T follicular helper cell (primary cell): ENCODE measurements at places on chromosomes 6 and 20.

GRCh38 chr6:35248300-35248699, 11.2 kb upstream of the ZNF76 start:
- DNase-seq: no peak

- DNase-seq: no peak
Observed at GRCh38 chr6:39182604-39183003, 46.7 kb downstream of the KCNK5 start.

DNA sequence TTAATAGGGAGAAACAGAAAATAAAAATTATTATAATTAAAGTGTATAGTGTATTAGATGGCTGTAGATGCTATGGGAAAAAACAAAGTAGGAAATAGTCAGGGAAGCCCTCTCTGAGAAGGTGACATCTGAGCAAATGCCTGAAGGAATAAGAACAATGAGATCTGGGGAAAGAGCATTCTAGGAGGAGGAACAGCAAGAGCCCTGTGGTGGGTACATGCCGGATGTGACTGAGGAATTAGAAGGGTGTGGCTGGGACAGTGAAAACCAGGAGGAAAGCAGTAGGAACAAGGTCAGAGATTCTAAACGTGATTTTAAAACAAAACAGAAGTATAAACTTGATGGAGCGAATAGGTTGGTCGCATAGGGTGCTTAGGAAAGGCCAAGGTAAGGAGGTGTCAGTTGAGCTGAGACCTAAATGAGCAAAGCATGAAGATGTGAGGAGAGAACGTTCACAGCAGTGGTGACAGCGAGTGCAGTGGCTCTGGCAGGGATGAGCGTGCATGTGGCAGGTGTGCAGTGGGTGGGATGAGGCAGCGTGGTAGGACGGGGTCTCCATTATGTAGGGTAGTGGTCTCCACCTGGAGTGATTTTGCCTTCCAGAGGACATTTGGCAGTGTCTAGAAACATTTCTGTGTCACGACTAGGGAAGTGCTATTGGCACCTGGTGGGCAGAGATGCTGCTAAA, 97.1 kb upstream of the MRPS10 start:
- no peak for DNase-seq

DNA sequence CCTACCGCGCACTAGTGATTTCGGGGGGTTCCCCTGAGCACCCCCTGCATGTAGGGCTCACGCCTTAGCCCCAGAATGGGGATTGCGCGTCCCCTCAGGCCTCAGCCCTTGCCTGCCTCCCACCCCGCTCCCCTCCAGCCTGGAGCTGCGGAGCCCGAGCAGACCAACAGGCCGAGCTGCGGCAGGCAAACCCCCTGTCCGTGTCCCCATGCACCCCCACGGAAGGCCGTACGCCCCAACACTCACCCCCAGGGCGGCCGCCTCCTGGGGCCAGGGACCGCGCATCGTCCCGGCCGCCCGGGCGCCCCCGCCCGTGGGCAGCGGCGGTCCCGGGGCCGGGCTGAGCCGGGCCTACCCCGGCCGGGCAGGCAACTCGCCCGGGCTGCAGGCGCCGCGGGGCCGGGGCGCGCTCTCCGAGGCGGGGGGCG, 1.2 kb upstream of the KCNB1 start:
- DNase-seq: no peak

DNA sequence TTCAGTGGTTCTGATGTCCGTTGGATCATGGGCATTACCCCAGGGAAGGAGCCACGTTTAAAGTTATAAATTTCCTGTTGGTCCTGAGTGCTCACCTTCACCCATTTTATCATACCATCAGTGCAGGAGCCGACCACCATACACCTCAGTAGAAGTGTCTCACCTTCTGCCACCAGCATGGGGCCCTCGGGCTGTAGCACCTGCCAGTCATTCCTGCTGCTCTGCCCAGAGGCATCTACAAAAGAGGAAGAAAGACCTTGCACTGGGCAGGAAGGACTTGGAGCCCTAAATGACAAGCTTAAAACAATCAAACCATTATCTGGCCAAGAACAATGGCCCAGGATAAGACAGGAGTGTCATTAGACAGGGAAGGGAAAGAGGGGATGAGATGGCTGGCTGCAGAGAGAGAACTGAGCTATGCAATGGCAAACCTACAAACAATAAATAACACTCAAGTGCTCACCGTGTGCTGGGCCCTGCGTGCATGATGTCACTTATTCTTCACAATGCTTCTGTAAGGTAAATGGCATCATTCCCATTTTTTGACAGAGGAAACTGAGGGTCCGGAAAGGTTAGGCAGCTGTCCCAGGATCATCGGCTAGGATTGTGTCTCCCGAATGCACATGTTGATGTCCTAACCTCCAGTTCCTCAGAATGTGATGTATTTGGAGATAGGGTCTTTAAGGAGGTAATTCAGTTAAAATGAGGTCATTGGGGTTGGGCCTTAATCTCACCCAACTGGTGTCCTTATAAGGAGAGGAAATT, 11.2 kb downstream of the SIRPB2 start:
- no peak for DNase-seq

DNA sequence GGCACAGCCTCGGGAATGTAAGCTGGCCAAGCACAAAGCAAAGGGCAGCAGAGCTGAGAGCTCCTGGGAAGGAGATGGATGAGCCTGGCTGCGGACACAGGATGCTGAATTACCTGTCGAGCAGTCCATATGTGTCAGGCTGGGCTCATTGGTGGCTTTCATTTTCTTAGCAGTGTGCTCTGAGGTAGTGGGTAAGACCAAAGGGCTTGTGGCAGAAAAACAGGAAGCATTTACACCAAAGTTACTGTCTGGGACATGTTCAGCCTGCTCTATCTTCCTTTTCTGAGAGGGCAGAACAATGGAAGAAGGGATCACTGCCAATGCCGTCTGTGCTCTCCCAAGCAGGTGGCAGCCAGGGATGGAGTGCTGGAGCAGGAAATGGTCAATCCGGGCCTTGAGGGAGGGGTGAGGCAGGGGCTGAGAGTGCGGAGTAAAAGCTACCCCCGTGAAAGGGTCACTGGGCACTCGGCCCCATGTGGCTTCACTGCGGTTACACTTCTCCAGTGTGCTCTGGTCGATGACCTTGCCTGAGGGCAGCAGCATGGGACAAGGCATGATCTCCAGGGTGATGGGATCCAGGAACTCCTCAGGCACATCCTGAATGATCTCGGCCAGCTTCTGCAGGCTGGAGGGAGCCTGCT, 36.9 kb upstream of the AVP start:
- no peak for DNase-seq

GRCh38 chr6:54655162-54655561, 191.4 kb upstream of the FAM83B start:
- DNase-seq: no peak

DNA sequence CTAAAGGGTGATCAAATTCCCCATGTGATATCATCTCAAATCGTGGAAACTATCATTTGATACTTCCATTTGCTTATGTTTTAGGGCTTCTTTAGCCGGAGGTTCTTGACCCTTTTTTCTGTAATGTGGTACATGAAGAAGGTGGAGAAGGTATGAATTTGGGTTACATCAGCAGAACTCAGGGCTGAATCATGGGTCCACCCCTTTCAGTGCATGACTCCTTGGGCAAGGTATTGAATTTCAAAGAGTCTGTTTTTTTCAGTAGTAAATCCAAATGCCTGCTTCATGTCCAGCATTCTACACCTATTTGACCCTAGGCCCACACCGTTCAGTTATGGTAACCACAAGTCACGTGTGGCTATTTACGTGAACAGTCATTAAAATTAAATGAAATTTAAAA, 30.6 kb upstream of the QKI start:
- DNase-seq: no peak

DNA sequence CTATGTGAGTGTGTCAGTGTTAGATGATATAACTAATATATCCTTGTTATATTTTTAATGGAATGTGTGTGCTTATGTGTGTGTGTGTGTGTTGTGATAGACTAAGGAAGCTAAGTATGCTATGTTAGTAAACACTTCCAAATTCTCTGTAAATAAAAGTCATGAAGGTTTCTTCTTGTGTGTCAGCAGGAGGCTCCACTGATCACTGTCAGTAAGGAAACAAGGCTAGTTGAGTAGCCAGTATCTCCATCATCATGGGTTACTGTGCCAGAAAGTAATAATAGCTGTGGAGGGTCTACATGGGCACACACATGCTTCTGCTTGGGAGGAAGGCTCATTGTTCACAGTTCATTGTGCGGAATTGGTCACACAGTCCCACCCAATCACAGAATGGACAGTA, 302.8 kb upstream of the RNF217 start:
- no peak for DNase-seq

- no peak for DNase-seq
Observed at GRCh38 chr6:150018846-150019580, 6.3 kb downstream of the RAET1L start.

- no peak for DNase-seq
Observed at GRCh38 chr20:62357187-62357667, 9.9 kb downstream of the LAMA5 start.

- no peak for DNase-seq
Observed at GRCh38 chr20:24935766-24936525, 13.1 kb upstream of the CST7 start.

DNA sequence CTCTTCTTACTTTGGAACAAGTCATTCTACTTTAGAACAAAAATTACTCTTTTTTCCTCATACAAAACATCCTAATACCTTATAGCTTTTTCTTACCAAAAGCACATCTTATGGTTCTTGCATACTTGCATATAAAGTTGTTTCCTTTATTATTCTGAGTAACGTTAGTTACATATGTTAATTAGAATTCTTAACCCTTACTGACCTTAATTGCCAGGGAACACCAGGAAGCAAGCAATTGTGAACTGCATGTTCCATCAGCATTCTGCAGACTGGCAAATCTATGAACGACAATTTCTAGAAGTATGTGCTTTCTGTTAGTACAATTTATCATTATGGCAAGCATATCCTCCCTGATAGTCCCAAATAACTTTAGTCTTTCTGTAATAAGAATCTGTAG, 831.0 kb downstream of the C6orf118 start:
- DNase-seq: no peak

DNA sequence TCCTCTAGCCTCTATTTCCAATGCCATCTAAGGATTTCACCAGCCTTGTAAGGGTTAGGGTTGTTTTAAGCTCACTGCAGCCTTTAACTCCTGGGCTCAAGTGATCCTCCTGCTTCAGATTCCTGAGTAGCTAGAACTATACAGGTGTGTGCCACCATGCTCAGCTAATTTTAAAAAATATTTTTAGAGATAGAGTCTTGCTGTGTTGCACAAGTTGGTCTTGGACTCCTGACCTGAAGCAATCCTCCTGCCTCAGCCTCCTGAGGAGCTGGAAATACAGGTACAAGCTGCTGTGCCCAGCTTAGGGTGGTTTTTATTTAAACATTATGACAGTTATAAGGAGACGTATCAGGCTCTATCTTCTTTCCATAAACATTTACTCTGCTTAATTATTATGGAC, 26.5 kb downstream of the ANKRD6 start:
- DNase-seq: no peak

DNA sequence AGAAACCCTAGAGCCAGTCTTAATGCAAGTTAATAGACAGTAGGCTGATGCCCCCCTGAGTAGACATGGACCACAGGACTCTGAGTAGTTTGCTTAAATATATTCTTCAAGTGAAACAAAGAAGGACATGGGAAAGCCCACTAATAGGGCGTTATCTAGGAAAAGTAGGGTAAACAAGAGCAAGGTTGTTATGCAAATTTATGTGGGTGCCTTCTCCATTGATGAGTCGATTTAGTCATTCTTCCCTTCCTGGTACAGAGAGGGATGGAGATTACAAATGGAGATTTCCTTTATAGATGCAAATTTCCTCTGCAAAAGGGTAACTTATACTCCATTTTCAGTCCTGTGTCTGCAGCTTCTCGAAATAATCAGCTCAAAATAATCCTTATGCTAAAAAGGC, 262.0 kb downstream of the CD83 start:
- DNase-seq: no peak

GRCh38 chr6:164554700-164555476, 754.5 kb downstream of the C6orf118 start:
- DNase-seq: no peak

DNA sequence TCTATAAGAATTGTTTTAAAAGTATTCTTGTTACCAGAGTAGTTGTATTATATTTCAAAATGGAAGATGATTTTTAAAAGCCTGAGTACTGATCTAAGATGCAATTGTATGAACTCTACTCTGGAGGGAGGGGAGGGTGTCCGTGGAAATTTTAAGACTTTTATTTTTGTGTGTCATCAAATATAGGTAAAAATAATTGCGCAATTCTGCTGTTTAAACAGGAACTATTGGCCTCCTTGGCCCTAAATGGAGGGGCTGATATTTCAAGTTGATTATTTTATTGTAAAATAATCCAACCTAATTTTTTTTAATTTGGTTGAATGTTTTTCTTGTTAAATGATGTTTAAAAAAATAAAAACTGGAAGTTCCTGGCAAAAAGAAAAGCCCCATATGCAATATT, 38.1 kb upstream of the RPP40 start:
- DNase-seq: no peak

- DNase-seq: no peak
Observed at GRCh38 chr20:31596831-31597480, 8.1 kb upstream of the ID1 start.

DNA sequence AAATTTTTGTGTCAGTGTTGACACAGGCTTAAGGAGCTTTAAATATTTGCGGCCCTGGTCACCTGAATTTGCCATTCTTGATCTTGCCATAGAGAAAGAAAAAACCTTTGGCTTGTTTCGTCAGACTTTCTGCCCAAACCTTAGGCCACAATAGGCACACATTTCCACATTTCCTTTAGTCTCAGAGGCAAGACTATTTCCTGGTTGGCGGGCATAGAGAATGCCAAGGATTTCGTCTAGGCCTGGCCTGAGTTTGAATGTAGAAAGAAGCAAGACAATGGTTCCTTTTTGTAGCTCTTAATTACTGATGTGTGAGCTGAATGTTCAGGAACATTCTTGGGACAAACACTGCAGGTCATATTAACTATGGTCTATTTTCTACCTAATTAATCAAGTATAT, 108.1 kb downstream of the TRMT11 start:
- no peak for DNase-seq

DNA sequence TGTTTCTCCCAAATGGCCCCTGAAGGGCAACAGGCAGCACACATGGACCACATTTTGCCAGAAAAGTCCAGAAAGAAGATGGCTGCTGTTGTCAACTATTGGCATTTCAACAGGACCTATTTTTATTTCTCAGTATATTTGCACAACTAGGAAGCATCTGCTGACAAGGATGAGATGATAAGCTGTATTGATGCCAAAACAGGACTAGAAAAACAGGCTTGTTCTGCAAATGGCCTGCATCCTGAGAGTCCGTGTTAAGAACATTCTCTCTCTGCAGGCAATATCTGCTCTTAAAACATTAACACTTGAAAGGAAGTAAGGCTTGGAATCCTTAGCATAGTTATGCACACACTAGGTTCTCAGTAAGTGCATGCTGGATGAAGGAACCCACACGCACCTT, 283.7 kb downstream of the ESR1 start:
- no peak for DNase-seq

GRCh38 chr6:27755768-27756167, 156.4 kb downstream of the OR2B2 start:
- DNase-seq: no peak

- DNase-seq: no peak
Observed at GRCh38 chr20:21685981-21686380, 19.5 kb upstream of the PAX1 start.

GRCh38 chr6:9647599-9647998, 767.3 kb downstream of the TFAP2A start:
- DNase-seq: no peak

- no peak for DNase-seq
Observed at GRCh38 chr6:111033628-111034289, 51.9 kb downstream of the RPF2 start.
